ENCODE measurements at places on chromosomes 6 and 20.

GRCh38 chr6:138563231-138563630 lies 63.9 kb upstream of the NHSL1 start:
- DNase-seq: no peak

GRCh38 chr6:16684195-16684689 lies 77.0 kb downstream of the ATXN1 start:
- DNase-seq: no peak

DNA sequence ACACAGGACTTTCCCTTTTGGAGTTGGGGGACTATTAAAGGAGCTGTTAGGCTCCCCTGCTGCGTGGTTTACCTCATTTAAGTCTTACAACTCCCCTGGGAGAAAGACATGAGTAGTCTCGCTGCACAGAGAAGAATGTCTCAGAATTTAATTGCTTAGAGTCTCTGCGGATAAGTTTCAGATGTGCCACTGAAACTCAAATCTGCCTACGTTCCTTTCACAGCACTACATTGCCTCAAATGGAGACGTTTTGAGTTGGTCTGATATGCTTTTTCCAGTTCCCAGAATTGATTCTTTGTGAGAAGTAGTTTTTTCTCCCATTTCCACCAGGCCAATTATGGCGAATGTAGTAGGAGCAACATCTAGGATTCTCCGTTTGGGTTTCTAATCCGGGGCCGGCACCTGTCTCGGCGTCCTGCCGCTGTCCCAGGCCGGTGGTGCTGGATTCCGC lies 532 bp upstream of the SLC35F1 start:
- DNase-seq: no peak

DNA sequence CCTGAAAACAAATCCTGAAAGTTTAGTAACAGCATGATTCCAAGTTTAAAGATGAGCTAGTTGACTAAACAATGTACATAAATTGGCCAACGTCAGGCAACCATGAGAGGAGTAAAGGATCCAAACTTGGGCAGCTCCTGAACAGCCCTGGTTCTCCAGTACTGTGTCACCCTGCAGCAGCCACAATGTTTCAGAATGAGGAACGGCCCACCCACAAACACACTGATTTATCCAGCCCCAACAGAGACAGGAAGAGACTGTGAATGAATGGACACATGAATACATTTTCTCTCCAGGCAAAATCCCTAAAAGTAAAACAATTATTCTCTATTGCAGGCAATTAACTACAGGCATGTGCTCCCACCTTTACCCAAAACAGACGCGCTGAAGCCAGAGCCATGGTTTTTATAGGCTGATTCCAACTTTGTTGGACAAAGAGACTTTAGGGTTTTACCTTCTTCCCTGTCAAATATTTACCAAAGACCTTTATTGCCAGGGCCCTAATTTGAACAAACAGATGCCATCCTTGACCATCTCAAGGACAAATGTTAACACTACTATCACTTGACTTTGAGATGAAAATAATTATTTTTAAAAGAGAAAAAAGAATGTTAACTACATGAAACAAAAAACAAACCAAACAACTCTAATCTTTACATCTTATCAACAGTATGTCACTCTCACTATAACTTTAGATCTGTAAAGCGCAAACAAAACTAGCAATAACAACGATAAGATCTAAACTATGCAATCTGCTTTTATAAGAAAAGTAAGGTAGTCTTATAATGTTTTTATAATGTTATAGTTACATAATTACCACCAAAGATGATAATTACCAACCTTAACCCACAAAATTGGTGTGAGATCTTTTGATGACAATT lies 22.9 kb downstream of the CNKSR3 start:
- no peak for DNase-seq

- DNase-seq: no peak
These were observed 49.9 kb downstream of the GFRAL start for GRCh38 chr6:55377150-55377549.

GRCh38 chr20:59819496-59820203 lies 113.8 kb downstream of the SYCP2 start:
- no peak for DNase-seq

- DNase-seq: no peak
These were observed 102.3 kb downstream of the SH3BGRL2 start for GRCh38 chr6:79733388-79733787.

- DNase-seq: no peak
These were observed 19.4 kb downstream of the PFDN4 start for GRCh38 chr20:54227241-54227640.

DNA sequence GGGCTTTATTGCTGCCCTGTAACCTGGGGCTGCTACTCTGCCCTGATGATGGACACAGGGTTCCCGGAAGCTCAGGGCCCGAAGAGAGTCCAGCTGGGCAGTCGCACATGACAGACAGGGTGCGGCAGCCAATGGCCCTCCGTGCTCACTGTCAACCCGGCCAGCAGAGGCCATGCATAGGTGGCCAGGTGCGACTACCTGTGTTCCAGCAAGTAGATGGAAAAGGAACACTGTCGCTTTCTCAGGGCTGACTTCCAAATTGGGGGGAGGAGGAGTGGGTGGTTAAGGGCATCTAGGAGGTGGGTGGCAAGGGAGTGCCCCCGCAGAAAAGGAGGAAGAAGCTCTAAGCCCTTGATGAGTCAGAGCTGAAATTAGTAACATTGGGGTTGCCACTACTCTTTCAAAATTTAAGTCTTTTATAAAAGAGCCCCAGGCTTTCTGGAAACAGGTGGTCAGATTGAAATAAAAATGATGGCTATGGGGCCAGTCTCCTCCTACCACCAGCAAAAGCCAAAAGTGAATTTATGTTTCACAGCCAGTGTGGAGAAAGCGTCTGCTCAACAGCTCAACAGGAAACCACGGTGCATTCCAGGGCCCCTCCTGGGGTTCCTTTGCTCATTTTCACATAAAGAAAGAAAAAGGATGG lies 2.3 kb upstream of the RAMACL start:
- DNase-seq: no peak

DNA sequence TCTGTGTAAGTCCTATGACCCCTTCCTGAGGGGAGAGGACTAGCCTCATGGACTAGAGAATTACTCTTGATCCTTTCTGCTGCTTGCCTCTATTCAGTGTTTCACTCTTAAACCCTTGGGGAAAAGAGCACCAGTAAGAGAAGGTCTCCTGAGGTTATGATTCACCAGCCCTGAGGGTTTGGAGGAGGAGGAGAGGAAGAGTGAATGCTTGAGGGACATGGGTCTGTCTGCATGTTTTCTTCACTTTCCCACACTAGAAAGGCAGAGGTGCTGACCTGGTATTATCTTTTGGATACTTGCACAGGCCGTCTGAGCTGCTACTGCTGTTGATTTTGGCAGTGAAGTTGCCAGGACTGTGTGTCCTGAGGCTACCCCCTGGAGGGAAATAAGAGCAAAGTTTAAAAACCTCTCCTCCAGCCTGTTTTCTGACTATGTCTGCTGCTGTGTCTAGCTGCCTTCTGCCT lies 78.3 kb downstream of the CD109 start:
- DNase-seq: no peak

- DNase-seq: no peak
These were observed 53.0 kb upstream of the DTNBP1 start for GRCh38 chr6:15715851-15716250.

DNA sequence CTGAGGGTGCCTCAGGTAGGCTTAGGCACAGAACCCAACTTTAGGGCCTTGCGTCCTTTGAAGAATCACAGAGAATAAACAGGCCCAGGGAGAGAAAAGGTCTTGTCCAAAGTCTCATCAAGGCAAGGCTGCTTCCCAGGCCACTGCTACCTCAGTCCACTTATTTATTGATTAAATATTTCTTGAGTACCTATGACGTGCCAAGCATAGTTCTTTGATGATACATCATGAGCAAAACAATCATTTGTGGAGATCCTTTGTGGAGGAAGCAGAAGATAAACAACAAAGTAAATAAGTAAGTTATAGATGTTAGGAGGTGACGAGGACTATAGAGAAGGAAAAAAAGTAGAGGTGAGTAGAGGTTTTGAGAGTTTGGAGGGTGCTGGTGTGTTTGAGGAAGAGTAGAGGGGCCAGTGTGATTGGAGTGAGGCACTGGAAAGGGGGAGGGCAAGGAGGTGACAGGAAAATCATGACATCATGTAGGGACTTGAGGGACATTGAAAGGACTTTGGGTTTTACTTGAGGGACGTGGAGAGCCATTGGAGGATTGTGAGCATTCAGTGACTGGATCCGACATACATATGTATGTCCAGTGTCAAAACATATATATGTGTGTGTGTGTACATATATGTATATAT lies 14.1 kb upstream of the CHMP4B start:
- no peak for DNase-seq

Data from activated T-helper 1 cell treated with Interleukin-2 at 50 U/mL for 16 hours (primary cell).